ENCODE measurements at places on chromosomes 11 and 22.

DNA sequence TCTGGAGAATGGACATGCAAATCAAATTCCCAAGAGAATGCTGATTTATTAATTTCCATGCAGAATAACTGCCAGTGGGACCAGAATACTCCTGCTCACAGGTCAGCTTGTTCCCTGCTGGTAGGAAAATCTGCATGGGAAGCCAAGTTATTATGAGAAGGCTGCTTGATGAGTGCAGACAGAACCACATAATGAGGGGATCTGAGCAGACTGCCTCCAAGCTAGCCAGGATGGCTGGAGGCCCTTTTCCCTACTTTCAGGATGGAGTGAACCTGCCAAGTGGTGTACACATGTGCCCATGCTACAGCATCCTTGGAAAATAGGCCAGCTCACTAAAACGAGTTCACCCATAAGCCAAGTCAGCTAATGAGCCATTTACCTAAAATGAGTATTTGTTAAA is 55.2 kb upstream of the ZBED5 start:
- DNase-seq: no peak

GRCh38 chr11:116184763-116185162 is 588.0 kb downstream of the BUD13 start:
- DNase-seq: no peak

- DNase-seq: no peak
These were observed 6.8 kb upstream of the CTSD start for GRCh38 chr11:1770528-1770927.

DNA sequence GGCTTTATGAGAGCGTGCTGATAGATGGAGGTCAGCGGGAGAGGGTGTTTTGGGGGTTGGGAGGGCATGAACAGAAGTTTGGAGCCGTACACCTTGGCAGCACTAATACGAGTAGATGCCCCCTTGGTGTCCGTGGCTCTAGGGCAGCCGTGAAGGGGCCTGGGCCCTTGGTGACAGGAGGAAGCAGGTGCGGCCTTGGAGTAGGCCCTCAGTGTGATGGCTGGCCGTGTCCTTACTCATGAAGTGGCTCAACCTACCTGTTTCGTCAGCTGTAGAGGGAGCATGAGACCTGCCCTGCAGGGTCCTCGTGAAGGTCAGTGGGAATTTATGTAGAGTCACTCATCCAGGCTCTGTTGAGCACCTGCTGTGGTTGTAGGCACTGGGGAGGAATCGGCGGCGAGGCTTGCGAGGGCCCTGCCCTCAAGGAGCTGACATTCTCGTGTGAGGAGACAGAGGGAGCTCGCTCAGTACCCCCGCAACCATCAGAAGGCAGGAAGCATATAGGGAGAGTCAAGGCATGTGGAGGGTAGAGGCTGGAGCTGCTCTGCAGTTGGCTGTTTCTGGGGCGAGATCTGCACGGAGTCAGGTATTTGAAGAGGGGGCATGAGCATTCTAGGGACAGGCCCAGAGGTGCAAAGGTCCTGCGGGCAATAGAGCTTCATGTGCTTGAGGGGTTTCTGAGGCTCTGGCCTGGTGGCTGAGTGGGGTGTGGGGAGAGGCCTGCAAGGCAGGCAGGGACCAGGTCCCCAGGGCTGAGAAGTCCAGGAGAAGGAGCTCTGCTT is 39.6 kb downstream of the TBC1D22A start:
- DNase-seq: no peak

GRCh38 chr11:122786896-122787295 is 51.4 kb upstream of the CRTAM start:
- no peak for DNase-seq

DNA sequence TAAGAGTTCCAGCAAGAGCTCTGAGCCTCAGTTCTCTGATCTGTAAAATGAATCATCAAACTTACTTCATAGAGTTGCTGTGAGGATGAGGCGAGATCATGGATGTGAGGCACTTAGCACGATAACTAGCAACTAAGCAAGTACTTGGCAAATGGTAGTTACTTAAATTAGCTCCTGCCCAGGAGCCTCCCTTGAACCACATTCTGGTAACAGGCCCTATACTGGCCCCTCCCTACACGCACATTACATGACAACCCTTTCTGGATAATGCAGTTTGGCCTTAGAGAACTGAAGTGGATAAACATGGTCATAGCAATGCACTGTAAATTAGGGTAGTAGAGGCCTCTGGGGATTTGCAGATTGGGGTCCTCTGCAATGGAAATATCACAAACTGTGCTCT is 187.4 kb upstream of the NARS2 start:
- no peak for DNase-seq

- DNase-seq: no peak
These were observed 15.9 kb upstream of the GRAMD4 start for GRCh38 chr22:46604306-46604690.

DNA sequence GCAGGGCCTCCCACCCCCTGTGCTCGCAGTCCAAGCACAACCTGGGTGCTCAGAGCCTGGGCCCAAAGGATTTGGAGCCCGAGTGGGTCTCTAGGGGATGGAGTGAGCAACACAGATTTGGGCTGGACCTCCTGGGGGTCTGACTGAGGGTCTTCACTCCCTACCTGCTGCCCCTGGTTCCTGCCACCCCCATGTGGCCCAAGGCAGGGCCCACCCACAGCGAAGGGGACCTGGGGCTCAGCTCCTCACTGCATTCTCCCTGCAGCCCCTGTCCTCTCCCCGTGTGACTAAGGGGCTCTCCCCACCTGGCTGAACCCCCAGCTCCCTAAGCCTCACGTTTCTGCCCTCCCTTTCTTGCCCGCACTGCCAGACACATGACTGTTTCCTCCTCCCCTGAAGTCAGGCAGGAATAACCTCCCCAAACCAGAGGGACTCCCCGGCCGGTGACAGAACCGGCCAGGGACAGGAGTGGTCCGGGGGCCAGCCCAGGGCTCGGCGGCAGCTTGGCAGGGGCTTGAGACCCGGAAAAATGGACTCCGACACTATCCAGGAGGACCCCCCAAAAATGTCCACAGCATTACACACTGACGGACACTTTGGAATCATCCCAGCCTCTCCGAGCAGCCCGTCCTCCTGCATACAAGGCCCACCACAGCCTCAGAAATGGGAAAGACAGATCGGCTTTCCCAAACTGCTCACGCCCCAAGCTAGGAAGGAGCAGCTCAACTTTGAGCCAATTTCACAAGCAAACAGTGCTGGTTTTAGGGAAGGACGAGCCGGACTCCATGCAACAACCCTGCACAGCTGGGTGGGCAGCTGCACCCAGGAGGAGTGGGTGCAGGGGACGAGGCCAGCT is 57.8 kb downstream of the BRD1 start:
- DNase-seq: no peak

DNA sequence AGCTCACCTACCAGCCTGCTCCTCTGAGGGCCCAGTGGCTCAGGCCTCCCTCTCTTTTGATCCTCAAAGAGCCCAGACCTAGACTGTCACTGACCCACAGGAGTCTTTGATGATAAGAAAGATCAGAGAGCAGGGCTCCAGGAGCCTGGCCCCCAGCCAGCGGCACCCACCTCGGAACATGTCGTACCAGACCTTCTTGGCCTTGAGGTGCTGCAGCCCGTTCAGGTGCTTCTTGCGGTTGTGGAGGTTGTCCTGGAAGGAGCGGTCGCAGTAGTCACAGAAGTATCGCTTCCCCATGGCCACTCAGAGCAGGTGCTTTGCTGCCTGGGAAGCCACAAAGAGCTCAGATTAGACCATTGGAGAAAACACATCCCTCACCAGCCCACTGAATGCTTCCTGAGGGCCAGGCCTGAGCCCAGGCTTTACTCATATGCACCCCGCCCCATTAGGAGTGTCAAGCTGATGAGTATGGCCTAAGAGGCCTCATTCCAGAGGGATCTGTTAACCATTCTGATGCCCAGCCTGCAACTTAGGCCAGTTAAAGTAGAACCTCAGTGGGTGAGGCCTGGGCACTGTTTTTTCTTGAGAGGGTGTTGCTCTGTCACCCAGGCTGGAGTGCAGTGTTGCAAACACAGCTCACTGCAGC is 18.4 kb downstream of the ZMAT5 start:
- no peak for DNase-seq

GRCh38 chr22:24420072-24420976 is 7.1 kb upstream of the ADORA2A start:
- no peak for DNase-seq

- DNase-seq: no peak
These were observed 15.7 kb downstream of the TPCN2 start for GRCh38 chr11:69064394-69064957.

DNA sequence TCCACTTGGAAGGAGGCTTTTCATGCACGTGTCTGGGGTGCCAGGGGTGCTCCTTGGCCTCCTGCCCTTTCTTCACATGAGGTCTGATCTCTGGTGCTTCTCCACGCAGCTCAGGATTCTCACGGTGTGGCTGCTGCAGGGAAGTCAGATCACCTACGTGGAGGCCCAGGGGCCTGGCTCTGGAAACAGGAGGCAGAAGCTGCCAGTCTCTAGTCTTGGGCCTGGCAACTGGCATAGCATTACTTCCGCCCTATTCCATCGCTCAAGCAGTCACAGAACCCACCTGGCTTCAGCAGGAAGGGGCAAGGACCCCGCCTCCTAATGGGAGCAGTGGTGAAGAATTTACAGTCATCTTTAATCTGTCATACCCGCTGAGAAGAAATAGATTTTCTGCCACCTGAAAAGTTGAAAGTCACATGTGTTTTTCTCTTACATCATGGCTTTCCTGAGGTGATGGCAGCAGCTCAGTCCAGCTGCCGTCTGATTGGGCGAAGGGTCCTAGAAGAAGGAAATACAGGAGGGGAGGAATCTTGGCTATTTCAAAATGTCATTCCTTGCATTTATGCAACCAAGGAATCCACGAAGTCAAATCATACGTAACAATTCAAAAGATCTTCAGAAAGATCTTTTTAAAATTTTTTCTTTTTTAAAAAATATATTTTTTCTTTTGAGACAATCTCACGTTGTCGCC is 50.1 kb upstream of the DKK3 start:
- no peak for DNase-seq

DNA sequence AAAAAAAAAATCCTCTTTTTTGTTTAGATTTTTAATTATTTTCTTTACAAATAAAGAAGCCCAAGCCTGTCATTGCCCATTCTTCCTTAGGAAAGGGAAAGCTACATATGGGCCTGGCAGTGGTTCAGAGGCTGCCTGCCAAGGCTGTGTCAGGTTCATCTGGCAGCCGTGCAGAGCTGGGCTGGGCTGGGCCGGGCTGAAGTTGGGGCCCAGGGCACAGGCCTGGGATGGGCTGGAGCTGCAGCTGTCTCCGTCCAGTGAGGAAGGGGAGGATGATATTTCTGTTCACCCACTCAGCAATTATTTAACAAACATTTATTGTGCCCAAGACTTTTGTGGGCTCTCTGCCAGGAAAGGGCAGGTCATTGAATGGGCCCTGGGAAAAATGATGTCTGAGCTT is 4.6 kb downstream of the PRR5L start:
- no peak for DNase-seq

DNA sequence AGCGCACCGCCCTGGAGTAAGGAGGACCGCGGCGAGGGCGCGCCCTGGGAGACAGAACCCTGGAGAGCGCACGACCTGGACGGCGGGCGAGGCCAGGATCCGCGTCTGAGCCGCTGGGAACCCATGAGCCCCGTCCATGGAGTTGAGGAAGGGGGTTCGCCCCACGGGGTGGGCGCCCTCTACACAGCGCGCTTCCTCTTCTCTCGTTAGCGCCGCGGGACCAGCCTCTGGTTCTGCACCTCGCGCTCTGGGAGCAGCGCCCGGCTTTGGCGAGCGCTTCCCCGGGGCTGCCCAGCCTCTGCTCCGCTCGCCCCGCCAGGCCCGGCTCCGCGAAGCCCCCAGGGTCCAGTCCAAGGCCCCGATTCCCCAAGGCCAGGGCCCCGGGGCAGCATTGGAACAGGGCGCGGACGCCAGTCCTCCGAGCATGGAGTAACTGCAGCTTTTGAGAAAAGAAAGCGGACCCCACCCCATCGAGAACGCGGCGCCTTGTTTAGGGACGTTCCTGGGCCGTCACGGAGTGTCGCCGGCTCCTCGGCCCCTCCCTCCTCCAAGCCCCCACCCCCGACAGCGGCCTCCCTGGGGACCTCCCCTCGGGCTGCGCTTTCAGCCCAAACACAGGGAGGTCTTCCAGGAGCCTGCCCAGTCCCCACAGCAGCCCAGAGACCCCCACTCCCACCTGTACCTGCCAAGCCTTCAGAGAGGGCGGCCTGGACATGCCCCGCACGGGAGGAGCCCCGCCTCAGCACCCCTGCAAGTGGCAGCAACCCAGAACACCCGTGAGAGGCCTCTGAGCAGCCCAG is 56.2 kb downstream of the BRD1 start:
- no peak for DNase-seq

GRCh38 chr11:86449993-86450629 is 75.4 kb downstream of the CCDC81 start:
- no peak for DNase-seq

DNA sequence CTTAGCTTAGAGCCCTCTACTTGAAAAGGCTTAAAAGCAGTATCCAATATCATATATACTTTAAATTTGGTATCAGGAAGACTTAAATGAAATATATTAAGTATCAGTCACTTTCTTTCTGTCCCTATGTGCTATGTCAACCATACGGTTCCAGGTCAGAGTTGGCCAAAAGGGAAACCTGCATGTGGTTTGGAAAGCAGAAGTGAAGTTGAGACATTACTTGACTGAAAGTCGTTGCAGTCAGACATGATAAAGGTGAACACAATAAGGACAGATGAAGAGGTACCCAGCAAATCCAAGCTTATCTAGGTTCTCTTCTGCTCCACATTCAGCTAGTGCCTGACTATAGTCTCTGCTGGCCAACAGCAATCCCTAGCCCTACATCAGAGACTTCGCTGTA is 336.8 kb downstream of the KCNA4 start:
- no peak for DNase-seq

GRCh38 chr22:44380756-44381486 is 68.2 kb upstream of the SHISAL1 start:
- DNase-seq: no peak

GRCh38 chr22:27134315-27134701 is 476.9 kb downstream of the MIAT start:
- DNase-seq: no peak

DNA sequence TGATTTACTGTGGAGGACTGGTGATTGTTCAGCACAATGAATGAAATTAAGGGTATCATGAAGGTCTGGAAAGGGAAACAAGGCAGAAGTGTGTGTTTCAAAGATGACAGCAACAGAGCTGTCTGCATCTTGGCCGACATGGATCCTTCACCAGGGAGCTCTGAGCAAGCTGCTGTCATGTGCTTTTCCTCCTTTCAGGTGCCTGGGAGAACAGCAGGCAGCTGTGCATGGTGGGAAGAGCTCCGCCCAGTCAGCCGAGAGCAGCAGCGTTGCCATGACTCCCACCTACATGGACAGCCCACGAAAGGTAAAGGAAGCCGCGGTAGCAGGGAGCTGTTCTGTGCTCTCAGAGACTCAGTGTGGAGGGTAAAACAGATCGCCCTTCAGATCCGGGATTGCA is 87.1 kb upstream of the YWHAH start:
- no peak for DNase-seq

Data from effector CD4-positive, alpha-beta T cell (primary cell).